K562 (cell line): ENCODE measurements at places on chromosomes 16 and 17. TPM values are rescaled to one million over a fixed set of nuclear protein-coding genes. Genes with fewer than 3 reads are reported as not detected.

Gene AATK
- polyA plus RNA-seq, result 0.25 and 0.26 TPM in 2 replicates

Gene CORO6
- 6.6 and 9.1 TPM in 2 replicates for polyA plus RNA-seq

Gene TEX14
- 0.05 TPM in 2 replicates for polyA plus RNA-seq

Gene FOXN1
- polyA plus RNA-seq, result not detected in 2 replicates

Gene DRC3
- 0.16 and 0.84 TPM in 2 replicates for polyA plus RNA-seq

Gene GAS7
- not detected in 2 replicates for polyA plus RNA-seq

Gene SLC47A1
- not detected in 2 replicates for polyA plus RNA-seq

Gene IRX6
- 0.04 and 0.29 TPM in 2 replicates for polyA plus RNA-seq

Gene GCGR
- not detected in 2 replicates for polyA plus RNA-seq

Gene HCRT
- polyA plus RNA-seq, result not detected in 2 replicates

Gene KRT12
- 3.0 and 7.0 TPM in 2 replicates for polyA plus RNA-seq

Gene ZG16
- not detected in 2 replicates for polyA plus RNA-seq

Gene ARMC5
- 8.4 and 9.5 TPM in 2 replicates for polyA plus RNA-seq

Gene ARRB2
- 7.5 and 9.4 TPM in 2 replicates for polyA plus RNA-seq

Gene MYH1
- polyA plus RNA-seq, result not detected in 2 replicates

Gene CIITA
- polyA plus RNA-seq, result 0.11 TPM in 1 of 2 replicates, not detected in the other

Gene SLC52A1
- not detected in 2 replicates for polyA plus RNA-seq

Gene WNT9B
- not detected in 2 replicates for polyA plus RNA-seq

Gene GAS2L2
- polyA plus RNA-seq, result not detected in 2 replicates

Gene XAF1
- polyA plus RNA-seq, result 0.07 TPM in 1 of 2 replicates, not detected in the other

Gene CES5A
- polyA plus RNA-seq, result 0.09 and 0.22 TPM in 2 replicates

Gene MLYCD
- 1.2 and 1.5 TPM in 2 replicates for polyA plus RNA-seq

Gene AKAP10
- 8.0 and 8.6 TPM in 2 replicates for polyA plus RNA-seq

Gene TBC1D3H
- not detected in 2 replicates for polyA plus RNA-seq

Gene BIRC5
- 127 and 155 TPM in 2 replicates for polyA plus RNA-seq

Gene GFAP
- polyA plus RNA-seq, result 0.35 and 0.90 TPM in 2 replicates

Gene EVI2A
- 0.20 TPM in 1 of 2 replicates, not detected in the other for polyA plus RNA-seq

Gene PRSS36
- polyA plus RNA-seq, result 0.09 and 0.45 TPM in 2 replicates

Gene SNAI3
- 1.5 and 2.1 TPM in 2 replicates for polyA plus RNA-seq

Gene OR1E2
- polyA plus RNA-seq, result not detected in 2 replicates

Gene SRP68
- 62.8 and 63.5 TPM in 2 replicates for polyA plus RNA-seq

Gene TBC1D3C
- polyA plus RNA-seq, result not detected in 2 replicates

Gene CSH2
- polyA plus RNA-seq, result not detected in 2 replicates

Gene ABCC12
- polyA plus RNA-seq, result not detected in 2 replicates

Gene OR1F1
- polyA plus RNA-seq, result 0.12 and 0.25 TPM in 2 replicates

Gene SMIM36
- not detected in 2 replicates for polyA plus RNA-seq

Gene SLC5A10
- 0.03 and 0.05 TPM in 2 replicates for polyA plus RNA-seq

Gene C16orf74
- polyA plus RNA-seq, result not detected in 2 replicates

Gene UNC13D
- polyA plus RNA-seq, result 147 and 160 TPM in 2 replicates
